ENCODE measurements at places on chromosomes 4 and X.

GRCh38 chr4:151573945-151574344 is 165.0 kb downstream of the FHIP1A start:
- H3K4me1 ChIP-seq, result no peaks in the 10 kb centered on the region
- no peaks in the 10 kb centered on the region for H3K36me3 ChIP-seq
- H3K27me3 ChIP-seq, result no peaks in the 10 kb centered on the region
- DNase-seq, result no peak
- no peak overlapping the region for H3K27ac ChIP-seq
- H3K4me3 ChIP-seq, result no peak overlapping the region

DNA sequence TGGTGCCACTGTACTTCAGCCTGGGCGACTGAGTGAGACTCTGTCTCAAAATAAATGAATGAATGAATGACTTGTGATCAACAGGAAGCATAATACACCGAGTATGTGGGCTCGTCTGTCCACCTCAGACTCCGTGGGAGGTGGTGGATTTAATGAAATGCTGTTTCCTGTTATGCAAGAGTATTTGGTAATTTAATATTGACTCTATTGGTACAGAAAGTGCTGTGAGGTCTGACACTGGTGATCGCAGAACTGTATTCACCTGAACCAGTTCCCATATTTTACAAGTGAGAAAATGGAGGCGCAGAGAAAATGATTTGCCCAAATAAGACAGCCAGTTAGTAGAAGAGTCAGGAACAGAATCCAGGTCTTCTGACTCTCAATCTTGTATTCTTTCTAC is 423.3 kb downstream of the RAPGEF2 start:
- H3K27me3 ChIP-seq, result no peaks in the 10 kb centered on the region
- H3K27ac ChIP-seq, result no peak overlapping the region
- H3K4me3 ChIP-seq, result no peak overlapping the region
- no peak for DNase-seq

DNA sequence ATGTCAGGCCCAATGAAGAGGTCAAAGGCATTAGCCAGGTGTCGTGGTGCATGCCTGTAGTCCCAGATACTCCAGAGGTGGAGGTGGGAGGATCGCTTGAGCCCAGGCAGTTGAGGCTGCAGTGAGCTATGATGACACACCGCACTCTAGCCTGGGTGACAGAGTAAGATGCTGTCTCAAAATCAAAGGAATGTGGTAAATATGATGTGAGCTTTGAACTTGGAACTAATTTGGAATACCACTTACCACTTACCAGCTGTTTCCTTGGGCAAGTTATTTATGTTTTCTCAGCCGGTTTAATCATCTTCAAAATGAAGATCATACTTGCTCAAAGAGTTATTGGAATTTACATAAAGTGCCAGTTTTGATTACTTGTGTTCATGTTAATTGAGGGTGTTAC is 23.8 kb upstream of the SEPSECS start:
- no peak overlapping the region for H3K27ac ChIP-seq
- H3K4me3 ChIP-seq, result no peak overlapping the region
- H3K4me1 ChIP-seq, result peaks cover 6% of the 10 kb centered on the region
- no peaks in the 10 kb centered on the region for H3K27me3 ChIP-seq

- no peak for DNase-seq
- no peaks in the 10 kb centered on the region for H3K36me3 ChIP-seq
- no peak overlapping the region for H3K27ac ChIP-seq
Observed at GRCh38 chr4:64670647-64671046, 261.4 kb upstream of the TECRL start.

GRCh38 chr4:94758141-94758699 is 465 bp downstream of the BMPR1B start:
- H3K27me3 ChIP-seq, result peaks cover 41% of the 10 kb centered on the region
- H3K27ac ChIP-seq, result no peak overlapping the region
- no peaks in the 10 kb centered on the region for H3K4me1 ChIP-seq
- peak overlapping the region; percentile 84 for H3K4me3 ChIP-seq

GRCh38 chr4:89204624-89205023 is 93.3 kb downstream of the TIGD2 start:
- H3K4me1 ChIP-seq, result no peaks in the 10 kb centered on the region
- no peak overlapping the region for H3K27ac ChIP-seq
- H3K4me3 ChIP-seq, result no peak overlapping the region
- H3K36me3 ChIP-seq, result no peaks in the 10 kb centered on the region
- no peak for DNase-seq
- H3K27me3 ChIP-seq, result no peaks in the 10 kb centered on the region

DNA sequence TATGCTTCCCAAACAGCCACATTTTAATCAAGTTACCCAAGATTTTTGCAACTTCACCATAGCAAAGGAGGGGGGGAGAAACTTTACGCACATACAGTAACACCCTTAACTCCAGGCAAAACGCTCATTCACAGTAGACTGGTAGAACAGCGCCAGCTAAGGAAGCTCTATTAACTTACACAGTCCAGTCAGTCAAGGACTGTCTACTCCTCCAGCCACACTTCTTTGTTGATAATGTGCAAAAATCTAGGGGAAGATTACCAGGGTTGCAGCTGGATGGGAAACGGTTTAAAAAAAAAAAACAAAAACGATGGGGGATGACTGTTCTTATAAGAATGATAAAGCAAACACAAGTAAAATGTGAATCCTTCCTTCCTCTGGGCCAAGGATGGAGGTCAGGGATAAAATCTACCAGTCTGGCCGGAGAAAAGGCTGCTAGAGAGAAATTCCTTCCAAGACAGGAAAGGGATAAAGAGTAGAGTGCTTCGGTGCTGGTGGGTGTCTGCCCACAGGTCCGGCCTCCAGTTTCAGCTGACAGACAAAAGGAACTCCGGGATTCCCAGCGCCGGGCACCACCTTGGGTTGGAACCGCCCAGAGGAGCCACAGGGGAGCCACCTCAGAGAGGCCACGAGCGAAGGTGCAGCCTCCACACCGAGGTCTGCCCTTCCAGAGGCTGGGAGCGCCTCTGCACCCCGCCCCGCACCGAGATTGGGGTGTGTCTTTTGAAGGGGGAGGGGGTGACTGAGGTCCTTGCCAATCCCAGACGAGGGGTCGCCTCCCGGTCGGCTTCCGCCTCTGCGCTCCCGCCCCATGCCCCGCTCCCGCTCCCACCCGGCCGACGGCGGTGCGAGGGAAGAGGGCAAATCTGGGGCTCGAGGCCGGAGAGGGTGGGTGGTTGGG is 811 bp downstream of the ANKRD50 start:
- peak overlapping the region; percentile 95 for H3K27ac ChIP-seq
- H3K27me3 ChIP-seq, result no peaks in the 10 kb centered on the region
- peak; percentile 90 for DNase-seq
- H3K36me3 ChIP-seq, result peaks cover 25% of the 10 kb centered on the region
- no peaks in the 10 kb centered on the region for H3K4me1 ChIP-seq

DNA sequence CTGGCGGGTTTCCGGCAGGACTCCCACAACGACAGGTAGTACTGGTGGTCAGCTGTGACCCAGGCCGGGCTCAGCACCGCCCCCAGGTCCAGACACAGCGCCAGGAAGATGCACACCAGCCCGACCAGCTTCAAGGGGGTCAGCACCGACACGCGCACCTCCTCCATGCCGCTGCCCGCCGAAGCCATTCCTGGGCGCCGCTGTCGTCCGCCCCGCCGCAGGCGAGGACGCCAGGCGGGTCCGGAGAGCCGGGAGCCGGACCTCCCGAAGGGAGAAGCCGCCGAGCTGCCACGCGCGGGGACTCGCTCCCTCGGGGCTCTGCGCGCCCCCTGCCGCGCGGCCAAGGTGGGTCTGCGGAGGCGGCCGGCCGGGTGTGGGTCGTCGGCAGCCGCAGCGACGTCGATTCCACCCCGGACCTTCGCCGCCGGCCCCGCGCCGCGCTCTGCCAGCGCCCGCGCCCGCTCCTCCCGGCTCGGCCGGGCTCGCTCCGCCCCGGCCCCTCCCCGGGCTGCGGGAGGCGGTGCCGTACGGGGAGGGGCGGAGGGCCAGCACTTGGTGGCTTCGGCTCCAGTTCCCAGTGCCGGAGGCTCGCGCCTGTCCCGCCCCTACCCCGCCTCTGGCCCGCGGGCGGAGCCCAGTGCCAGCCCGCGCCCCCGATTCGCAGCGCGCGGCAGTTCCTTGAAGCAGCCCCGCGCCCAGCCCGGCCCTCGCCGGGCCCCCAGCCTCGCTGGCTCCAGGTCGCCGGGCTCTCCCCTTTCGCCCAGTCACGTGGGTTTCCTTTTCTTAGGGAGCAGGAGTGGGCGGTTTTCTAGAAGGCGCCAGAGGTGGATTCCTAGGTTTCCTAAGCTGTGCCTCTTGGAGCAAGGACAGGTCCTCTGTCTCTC is at the start of gene TMEM47:
Gene TMEM47 (minus strand): TSS at position 444 of the 884 bp plus-strand sequence. CDS start 256 bp downstream, at position 188.
- DNase-seq, result peak; percentile 97
- no peaks in the 10 kb centered on the region for H3K36me3 ChIP-seq
- peak within 1 kb of the TSS; percentile 90 for H3K27ac ChIP-seq

DNA sequence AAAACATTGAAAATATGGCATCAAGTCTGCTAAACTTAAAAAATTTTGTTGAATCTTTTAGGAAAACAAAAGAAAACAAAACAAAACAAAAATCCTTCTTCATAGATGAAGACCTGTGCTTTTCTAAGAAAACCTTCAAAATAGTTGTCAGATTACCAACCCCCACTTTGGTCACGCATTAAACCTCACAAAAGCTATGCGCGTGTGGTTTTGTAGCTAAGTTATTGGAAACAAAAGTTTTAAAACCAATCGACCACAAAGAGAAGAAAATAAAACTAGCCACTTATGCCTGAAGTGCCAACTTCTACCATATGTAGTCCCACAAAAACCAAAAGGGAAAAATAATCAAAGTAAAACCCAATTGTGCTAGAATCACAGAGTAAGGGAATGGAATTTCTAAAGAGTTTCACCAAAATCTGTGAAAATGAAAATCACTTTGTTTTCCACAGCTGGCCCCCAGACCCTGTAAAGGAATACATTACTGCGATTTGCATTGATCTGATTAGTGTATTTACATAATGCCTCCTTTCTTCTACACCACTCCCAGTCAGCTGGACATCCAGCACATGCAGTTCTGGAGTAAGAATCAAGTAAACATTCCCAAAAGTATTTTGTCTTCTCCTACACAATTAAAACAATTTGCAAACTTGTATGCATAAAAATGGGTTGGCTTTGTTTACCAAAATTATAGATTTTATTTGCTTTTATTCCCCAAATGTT is 330.1 kb upstream of the DKK2 start:
- DNase-seq, result no peak
- no peaks in the 10 kb centered on the region for H3K4me1 ChIP-seq
- peak overlapping the region; percentile 34 for H3K27ac ChIP-seq
- no peak overlapping the region for H3K4me3 ChIP-seq
- no peaks in the 10 kb centered on the region for H3K36me3 ChIP-seq

DNA sequence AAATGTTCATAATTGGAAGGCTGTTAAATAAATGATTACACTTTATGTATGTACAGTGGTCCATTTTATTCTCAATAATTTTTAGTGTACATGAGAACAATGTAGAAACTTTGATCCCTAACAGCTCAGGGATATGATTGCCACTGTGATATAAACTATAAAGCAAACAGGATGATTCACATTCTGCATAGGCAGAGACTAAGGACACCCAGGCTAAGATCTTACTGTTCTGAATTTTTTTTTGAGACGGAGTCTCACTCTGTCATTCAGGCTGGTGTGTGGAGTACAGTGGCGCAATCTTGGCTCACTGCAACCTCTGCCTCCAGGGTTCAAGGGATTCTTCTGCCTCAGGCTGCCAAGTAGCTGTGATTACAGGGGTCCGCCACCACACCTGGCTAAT is 186.6 kb downstream of the PDGFC start:
- no peak for DNase-seq
- no peak overlapping the region for H3K27ac ChIP-seq
- H3K36me3 ChIP-seq, result no peaks in the 10 kb centered on the region
- no peaks in the 10 kb centered on the region for H3K27me3 ChIP-seq

DNA sequence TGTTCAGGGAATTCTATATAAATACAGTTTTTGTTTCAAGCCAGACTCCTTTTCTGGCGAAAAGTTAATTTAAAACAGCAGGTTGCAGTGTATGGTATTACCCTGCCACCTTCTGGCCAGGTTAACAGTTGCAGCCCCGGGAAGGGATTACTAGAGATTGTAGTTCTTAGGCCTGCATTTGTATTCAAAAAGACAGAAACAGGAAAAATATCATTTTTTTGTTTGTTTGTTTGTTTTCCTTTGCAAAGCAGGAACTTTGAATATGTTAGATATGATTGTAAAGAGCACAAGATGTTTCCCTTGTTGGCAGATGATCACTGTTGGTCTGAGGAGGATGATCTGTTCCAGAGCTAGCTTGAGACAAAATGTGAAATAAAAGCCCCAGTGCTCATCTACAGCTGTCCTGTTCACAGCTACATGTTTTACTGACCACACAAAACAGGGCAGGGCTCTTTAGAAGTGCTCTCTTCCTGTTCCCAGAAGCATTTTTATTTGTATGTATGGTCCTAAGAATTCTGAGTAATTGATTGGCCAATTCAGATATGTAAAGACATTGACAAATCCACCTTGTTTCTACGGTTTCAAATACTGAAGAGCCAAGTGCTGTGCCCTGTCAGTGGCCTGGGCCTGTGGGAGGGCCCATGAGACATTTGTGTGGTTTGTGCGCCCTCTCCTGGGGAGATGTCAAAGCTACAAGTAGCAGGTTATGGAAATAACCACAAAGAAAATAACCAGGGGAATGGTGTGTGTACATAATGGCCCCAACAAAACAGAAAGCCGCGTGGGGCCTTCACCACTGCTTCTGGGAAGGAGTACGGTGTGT is 57.9 kb downstream of the CLDN22 start:
- H3K36me3 ChIP-seq, result peaks cover 98% of the 10 kb centered on the region
- H3K27ac ChIP-seq, result no peak overlapping the region
- H3K4me1 ChIP-seq, result peaks cover 5% of the 10 kb centered on the region
- peak; percentile 93 for DNase-seq
